ENCODE measurements at places on chromosomes 6 and 20.

GRCh38 chr6:168939041-168939440 is 314.6 kb downstream of the THBS2 start:
- DNase-seq = no peak

- no peak for DNase-seq
Observed at GRCh38 chr20:51747182-51747911, 20.8 kb downstream of the ATP9A start.

GRCh38 chr6:22755605-22756004 is 186.2 kb downstream of the HDGFL1 start:
- DNase-seq = no peak

DNA sequence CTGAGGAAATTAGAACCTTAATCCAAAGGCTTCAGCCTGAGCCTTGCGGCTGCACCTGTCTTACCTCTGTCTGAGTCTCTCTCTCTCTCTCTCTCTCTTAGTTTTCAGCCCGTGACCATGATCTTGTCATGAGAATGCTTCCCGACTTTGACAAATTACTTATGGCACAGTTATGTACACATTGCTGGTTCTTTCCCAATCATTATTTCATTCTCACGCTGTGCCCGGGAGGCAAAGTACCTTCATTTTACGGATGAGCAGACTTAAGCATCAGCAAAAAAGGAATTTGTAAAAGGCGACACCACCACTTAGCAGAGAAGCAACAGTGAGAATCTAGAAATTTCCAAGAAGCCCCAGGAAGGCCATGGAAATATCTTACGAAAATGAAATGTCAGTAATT is 54.6 kb downstream of the GMPR start:
- no peak for DNase-seq

GRCh38 chr20:62609279-62609720 is 33.0 kb upstream of the SLCO4A1 start:
- DNase-seq = no peak

GRCh38 chr6:148450866-148451265 is 108.2 kb downstream of the SASH1 start:
- DNase-seq = no peak

- DNase-seq = no peak
Observed at GRCh38 chr6:109808837-109809236, 117.7 kb downstream of the FIG4 start.

- peak; percentile 68 for DNase-seq
Observed at GRCh38 chr20:33518071-33518470, 28.2 kb downstream of the CBFA2T2 start.

DNA sequence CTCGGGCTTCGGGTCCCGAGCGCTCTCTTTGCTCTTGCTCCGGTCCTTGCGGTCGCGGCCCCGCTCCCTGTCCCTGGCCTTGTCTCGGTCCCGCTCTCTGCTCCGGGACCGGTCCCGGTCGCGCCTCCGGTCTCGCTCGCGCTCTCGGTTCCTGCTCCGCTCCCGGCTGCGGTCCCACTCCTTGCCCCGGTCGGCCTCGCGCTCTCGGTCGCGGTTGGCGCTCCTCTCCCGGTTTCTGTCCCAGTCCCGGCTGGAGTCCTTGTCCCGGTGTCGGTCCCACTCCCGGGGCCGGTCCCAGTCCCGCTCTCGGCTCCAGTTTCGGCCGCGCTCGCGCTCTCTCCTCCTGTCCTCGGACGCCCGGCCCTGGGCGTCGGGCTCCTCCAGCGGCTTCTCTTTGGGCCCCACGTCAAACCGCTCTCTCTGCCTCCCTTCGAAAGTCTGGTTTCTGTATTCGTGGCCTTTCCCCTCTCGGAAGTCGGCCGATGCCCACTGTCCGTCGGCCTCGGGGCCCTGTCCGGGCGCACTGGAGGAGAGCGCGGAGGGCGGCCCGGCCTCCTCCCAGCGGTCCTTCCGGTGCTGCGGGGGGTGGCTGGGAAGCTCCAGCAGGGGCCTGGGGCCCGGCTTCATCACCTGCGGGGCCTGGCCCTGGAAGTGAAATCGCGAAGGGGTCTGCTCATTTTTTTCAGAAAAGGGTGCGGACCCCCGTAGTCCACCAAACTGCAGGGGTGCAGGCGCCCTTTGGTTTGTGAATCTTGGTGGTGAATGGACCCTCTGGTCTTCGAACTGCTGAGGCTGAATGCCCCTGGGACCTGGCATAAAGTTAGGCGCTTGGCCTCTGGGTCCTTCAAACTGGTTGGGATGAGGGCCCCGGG is 17.9 kb upstream of the TCFL5 start:
- no peak for DNase-seq

DNA sequence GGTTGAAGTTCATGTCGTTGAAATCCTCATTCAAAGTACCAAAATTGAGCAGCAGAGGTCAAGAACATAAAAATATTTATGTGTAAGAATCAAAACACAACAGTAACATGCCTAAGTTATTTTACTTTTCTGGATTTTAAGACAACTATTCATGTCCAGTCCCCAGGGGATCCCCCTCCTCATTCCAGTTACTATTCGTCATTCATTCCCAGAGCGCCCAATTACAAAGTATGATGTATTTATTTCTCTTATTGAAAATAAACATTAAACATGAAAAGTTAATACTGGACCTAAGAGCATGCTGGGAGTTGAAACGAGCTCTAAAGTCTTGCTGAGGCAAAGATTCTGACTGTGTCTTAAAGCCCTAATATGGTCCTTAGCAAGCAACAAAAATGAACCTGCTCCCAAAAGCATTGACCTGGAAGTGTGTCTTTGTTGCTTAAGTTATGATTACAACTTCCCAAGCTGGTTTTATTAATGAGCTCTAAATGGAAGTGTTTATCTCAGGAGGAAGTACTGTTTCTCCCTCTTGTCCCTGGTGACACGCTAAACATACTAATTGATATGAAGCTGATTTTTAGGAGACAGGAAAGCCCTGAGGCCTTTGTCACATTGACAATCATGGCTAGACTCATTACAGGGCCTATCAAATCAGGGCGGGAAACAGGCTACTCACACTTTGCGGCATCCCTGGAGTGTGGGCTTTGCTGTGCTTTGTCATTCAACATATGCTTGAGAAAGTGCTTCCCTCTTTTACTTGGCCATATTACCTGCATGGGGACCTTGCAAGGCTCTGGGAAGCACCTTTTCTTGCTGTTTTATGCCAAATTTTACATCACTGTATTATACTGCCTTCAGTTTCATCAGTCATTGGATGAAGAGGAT is 192.2 kb upstream of the DTNBP1 start:
- no peak for DNase-seq

DNA sequence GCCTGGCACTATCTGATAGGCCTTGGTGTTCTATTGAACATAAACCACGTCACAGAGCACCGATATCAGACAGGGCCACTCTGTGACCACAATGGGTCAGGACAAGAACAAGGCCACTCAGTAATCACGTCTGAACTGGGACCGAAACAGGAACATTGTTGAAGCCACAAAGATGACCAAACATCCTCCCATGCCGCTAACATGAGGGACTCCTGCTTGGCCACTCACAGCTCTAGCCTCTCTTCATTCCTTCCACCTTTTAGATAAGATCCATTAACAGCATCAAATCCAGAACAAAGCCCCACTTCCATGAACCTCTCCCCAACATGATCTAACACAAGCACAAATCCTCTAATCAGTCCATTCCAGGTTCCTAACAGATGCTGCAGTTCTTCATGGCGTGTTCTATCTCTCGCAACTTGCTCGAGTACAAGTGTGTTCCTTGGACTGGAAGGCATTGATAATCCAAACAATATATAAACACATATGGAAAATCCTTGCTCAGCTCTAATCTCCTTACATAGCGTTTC is 7.4 kb downstream of the SIRT5 start:
- no peak for DNase-seq

DNA sequence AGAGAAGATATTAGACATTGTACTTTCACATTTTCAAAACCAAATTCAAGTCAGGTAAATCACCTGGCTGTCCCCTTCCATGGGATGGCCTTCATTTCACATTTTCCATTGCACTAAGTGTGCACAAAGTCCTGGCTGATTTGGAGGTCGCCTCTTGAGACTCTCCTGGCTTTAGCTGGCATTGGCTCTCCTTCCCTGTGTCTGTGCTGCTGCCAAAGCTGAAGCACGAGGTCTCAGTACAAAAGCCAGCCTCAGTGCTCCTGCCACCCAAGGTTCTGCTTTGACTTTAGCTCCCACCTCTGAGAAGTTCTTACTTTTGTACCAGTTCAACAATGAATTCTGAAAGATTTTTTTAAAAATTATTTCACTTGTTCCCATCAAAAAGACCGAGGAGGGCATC is 289.2 kb upstream of the CNR1 start:
- no peak for DNase-seq

GRCh38 chr6:121479486-121480098 is 44.1 kb downstream of the GJA1 start:
- no peak for DNase-seq

- no peak for DNase-seq
Observed at GRCh38 chr20:37407019-37407566, 61.2 kb downstream of the SRC start.

DNA sequence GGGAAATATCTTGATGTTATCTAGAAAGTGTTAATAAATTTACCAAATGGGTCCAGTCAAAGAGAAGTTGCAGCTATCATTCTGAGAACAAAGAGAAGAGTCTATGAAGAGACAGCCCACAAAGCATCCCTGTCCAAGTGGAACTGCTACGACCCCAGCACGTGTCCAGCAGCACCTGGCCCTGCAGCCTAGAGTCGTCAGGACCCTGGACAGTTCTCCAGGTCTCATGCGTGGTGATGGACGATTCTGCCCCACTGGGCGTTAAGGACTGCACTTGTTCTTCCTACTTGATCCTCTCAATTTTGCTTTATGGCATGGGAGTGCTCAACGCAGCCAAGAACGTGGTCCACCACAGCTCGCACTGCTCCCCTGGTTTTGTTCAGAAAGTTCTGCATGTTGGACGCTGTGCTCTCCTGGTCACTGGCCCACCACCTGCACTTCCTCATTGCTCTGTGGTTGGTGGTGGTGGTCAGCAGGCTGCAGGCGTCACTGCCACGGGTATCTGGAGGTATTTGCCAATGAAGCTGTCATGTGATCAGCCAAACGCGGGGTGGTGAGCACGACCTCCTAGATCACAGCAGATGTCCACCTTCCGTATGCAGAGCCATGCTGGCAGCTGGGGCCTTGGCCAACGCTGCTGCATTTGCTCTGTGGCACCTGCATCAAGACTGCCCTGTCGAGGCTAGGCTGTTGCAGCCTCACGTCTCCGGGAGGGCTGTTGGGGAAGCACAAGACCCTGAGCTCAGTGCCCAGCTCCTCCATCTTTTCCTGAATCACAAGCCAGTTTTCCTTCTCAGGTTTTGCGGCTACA is 356.4 kb downstream of the CDH4 start:
- peak; percentile 10 for DNase-seq

DNA sequence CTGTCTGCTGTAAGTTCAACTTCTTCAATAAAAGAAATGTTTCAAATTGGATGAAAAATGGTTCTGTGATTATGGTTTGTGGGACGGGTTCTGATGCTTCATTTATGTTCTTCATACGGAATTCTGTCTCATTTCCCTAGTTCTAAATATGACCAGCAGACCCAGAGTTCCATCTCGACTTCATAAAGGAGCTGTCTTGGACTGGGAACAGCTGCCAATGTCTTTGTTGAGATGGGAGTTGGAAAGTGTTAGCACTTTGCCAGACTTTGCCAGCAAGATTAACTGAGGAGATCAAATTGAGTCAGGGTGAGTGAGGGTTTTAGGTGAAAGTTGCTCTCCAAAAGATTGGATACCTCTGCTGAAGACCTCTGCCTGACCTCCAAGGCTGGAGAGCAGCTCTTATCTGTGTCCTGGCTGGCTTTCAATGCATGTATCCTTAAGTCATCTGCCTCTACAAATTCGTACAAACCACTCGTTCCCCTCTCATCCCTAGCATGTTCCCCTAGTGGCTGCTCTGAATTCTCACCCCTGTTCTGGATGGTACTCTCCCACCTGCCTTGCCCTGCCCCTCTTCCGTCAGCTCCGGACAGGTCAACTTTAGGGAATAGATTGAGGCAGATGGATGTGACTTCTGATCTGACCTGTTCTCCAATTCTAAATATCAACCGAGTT is at the start of gene EFCAB8:
Gene EFCAB8, plus strand, starts transcription at position 223 of the 672 bp plus-strand sequence. CDS start 4,870 bp downstream, outside the sequence.
- no peak for DNase-seq

DNA sequence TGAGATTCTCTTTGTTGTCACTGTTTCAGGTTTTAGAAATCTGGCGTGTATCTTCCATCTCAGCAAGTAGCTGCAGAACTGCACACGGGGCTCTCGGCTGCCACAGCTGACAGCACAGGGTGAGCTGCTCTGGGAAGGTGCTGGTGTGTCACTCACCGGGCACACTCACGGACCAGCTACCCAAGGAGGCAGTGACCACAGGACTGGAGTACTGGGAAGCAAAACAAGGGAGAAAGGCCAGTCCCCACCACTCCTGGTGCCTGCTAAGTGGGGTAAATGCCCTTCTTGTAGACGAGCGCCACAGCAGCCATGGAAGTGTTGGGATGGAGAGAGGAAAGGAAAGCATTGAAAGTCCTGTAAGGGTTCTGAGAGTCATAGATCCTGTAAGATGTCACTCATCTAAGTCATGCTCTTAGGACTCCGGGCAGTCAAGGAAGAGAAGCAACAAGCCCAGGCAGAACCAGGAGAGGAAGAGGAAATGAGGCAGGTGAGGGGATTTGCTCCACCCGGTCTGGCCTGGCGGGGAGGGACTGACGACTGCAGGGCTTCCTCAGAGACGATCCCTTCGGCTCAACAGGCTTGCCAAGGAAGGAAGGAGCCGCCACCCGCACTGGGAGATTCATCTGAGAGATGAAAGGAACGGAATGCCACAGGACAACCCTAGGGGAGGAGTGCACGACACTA is 48.1 kb downstream of the PRDM1 start:
- DNase-seq = no peak

GRCh38 chr6:100161782-100162365 is 167.9 kb upstream of the MCHR2 start:
- no peak for DNase-seq

DNA sequence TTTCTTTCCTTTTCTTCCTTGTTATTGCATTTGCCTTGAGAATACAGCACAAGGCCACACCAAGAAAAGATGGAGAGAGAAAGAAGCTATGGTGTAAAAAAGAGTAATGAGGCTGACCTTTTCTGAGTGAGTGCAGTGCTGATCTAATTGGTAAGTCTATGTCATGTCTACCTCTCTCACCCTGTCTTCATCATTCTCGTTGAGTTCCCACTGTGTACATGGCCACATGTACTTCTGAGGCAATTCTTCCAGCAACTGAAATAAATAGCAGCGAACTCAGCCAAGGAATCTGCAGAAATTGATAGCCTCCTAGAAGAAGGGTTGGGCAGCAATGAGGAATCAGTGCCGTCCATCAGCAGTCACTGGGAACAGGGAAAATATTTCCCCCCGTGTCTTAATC is 367.2 kb upstream of the SPTLC3 start:
- no peak for DNase-seq

GRCh38 chr6:90583179-90583835 is 3.6 kb downstream of the MAP3K7 start:
- DNase-seq = no peak

- DNase-seq = no peak
Observed at GRCh38 chr6:84182001-84182400, 45.4 kb downstream of the CEP162 start.

Data from fibroblast of pulmonary artery (primary cell).